ENCODE measurements at places on chromosomes 2 and 18.

DNA sequence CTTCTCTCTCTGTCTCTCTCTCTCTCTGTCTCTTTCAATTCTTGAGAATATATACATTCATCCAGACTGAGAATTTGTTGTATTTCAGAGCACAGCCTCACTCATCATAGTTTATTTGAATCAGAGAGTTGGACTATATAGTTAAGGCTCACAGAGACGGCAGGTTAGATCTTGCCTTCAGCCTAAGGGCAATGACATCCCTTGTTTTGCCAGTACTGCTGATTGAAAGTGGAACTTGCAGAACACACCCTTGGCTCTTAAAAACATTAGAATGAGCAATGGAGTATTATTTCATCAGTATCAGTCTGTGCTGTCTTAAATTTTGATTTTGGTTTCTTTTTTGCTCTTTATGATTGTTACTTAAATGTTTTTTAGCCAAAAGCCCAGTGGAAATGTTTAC is 62.0 kb upstream of the DSG1 start:
- no peak for DNase-seq

DNA sequence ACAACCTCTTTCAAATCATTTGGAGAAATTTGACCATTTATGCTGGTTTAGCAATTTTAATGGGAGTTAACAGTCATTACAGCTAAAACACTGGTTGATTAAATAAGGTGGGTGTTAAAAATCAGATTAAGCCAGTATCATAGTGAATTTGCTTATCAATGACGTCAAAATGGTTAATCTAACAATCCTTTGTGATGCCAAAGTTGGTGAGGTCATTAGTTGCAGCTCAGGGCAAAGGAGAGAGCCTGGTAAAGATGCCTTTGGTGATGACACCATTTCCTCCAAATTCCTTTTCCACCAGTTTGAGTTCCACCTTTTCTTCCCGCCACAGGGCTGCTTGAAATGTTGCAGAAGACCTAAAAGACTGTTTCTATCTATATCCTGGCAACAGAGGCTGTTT is 757.1 kb upstream of the PIK3C3 start:
- DNase-seq: no peak

- DNase-seq: no peak
Measured at GRCh38 chr18:76925501-76925900, 103.1 kb downstream of the ZNF236 start.

GRCh38 chr2:70553334-70553583 is 367 bp downstream of the TGFA start:
- no peak for DNase-seq

DNA sequence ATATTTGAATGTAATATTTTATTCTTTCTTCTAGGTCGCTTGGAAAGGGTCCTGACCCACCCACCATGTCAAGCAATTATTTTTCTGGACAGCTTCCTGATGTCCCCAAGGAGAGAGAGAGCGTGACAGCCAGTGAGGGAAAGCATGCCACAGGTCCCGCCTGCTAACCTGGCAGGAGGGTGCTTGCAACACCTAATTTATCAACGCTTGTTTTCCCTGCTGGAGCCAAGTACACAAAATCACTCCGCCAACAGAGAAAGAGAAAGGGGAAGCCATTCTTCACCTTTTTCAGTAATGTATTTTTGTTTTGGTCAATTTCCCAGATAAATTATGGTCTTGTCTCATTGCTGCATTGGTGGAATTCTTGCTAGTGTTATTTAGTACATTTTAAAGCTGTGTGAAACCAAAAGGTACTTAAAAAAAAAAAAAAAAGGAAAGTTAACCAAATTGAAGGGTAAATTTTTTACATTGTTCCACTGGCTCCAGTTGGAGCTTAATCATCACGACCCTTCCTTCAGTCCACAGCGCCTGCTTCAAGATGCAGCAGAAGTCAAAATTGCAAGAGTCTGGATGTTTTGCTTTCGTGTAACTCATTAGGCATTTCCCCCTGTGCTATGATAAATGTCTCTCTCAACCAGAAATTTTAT is 88.5 kb upstream of the COPS8 start:
- no peak for DNase-seq

DNA sequence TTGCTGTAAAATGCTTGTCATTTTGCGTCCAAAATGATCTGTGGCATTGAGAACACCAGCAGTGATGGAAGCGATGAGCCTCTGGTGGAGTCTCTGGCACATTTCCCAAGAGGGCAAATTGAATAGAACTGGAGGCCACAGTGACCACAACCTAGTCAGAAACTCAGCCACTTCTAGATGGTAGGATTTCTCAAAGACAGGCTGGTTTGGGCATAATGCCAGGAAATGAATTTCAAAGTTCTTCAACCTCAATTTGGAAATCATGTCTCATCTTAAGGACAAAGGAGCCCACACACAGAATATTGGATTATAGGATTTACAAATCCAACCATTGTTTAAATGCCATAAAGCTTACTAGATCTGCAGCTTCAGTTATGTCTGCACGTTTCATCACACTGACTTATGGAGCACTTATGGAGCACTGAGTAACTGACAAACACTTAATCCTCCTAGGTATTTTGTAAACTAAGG is 132.1 kb downstream of the COL6A3 start:
- no peak for DNase-seq

DNA sequence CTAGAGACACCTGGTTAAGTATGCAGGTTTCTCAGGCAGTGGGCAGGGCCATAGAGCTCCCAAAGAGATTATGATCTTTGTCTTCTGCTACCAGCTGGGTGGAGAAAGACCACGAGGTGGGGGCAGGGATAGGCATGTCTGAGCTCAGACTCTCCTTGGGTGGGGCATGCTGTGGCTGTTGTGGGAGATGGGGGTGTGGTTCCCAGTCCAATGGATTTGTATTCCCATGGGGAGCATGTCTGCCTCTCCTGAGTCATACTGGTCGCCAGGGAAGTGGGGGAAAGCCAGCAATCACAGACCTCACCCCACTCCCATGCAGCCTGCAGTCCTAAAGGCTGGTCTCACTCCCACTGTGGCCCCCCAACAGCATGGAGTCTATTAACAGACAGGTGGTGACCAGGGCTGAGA is 31.4 kb upstream of the RHOB start:
- DNase-seq: no peak

DNA sequence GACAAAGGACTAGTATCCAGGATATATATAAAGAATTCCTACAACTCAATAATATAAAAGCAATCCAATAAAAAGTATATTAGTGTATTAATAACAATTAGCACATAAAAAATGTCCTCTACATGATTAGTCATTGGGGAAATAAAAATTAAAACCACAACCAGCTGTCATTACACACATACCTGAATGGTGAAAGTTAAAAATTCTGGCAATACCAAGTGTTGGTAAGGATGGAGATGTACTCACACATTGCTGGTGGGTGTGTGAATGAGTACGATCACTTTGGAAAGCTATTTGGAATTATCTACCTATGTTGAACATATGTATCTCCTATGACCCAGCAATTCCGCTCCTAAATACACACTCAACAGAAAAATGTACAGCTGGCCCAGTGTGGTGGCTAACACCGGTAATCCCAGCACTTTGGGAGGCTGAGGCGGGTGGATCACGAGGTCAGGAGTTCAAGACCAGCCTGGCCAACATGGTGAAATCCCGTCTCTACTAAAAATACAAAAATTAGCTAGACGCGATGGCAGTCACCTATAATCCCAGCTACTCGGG is 14.3 kb upstream of the NOL10 start:
- DNase-seq: no peak

DNA sequence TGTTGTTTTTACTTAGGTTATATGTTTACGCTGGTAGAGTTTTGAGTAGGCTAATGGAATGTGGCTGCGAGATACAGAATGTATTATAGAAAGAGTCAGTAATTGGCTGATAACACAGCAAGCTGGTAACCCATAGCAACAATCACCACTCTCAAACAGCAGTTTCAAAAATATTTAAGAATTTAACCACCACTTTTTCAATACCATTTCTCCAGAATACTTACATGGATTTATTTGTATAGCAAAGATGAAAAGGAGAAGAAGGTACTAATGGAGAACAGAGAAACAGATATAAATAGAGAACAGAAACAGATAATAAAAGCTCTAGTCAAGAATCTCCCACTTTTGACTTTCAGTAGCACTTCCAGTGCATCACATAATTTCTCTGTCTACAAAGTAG is 188.3 kb upstream of the SLC39A10 start:
- no peak for DNase-seq

GRCh38 chr18:74645679-74646078 is 48.0 kb downstream of the ZNF407 start:
- no peak for DNase-seq

DNA sequence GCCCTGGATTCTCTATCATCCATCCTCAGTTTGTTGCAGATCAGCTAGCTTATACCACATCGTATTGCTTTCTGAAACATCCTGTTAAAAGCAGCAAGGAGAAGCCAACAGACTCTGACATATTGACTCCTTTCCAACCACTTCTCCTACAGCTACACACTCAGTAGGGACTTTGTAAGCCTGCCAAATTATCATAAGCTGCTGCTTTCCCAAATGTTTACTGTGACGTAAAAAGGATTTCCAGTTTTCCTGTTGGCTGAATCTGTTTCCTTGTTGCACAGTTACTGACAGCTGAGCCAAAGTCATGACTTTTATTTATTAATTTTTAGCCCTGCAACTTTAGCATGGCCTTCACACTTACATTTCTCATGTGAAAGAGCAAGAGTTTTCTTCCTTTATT is 294.3 kb downstream of the KCNJ3 start:
- DNase-seq: no peak

GRCh38 chr2:138084206-138084605 is 119.9 kb downstream of the HNMT start:
- DNase-seq: no peak

DNA sequence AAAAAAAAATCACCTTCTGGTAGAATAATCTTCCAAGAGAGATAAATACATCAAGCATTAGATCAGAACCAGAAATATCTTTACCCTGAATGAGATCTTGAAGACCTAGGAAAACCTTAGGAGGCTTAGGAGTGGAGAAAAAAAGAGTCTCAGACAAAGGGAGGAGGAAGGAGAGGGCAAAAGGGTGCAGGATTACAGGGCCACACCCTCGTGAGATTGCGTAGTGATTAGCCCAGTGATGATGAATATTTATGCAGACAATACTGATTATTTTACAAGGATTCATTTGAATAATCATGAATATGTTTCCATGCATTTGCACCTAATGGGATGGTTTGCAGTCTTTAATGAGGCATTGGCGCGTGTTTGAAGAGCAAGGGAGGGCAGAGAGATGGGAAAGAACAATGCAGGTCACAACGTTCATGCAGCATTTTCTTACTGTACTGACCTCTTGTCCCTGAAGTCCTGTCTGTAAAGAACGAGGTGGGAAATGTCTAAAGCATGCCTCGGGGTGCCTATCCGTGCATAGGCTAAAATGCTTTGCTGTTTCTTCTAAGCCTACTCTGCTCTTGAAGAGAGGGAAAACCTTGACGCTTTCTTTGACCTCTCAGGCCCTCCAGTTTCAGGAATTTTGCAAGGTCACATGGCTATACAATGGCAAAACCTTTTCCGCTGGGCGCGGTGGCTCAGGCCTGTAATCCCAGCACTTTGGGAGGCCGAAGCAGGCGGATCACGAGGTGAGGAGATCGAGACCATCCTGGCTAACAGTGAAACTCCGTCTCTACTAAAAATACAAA is 18.6 kb upstream of the ZNF532 start:
- no peak for DNase-seq

GRCh38 chr18:63553081-63553480 is 10.9 kb downstream of the SERPINB12 start:
- DNase-seq: no peak

GRCh38 chr2:223868005-223868404 is 30.6 kb upstream of the AP1S3 start:
- no peak for DNase-seq

GRCh38 chr18:48545757-48546321 is 7.0 kb downstream of the CTIF start:
- DNase-seq: no peak

DNA sequence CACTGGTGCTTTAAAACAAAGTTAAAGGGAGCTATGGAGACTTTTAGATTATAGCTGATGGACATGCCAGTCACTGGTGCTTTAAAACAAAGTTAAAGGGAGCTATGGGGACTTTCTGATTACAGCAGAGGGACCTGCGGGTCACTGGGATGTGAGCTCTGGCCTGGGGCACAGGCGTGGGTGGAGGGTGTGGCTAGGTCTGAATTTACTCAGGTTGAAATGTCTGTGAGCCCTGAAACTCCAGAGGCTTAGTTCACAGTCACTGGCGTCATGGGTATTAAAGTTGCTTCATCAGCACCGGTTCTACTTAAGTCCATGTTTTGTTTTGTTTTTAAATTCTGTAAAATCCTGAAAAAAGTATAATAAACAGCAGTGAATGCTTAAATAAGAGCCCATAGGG is 49.0 kb upstream of the TMEM18 start:
- DNase-seq: no peak

DNA sequence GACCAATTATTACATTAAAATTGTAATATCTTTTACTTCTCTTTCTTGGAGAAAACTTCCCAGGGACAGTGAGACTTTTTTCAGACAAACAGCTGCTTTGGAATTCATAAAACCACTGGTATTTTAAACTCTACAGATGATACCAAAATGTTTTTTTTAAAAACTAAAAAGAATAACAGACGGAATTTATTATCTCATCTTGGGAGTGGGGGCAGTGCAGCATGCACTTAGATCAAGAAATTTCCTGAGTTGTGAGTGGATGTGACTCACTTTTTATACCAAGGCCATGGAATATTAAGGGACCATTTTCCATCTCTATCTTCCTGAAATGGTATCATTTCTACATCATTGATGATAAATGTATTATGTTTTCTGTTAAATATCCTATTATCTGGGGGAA is 422.8 kb upstream of the HNRNPA3 start:
- no peak for DNase-seq

GRCh38 chr18:3985664-3986063 is 469.4 kb downstream of the DLGAP1 start:
- DNase-seq: no peak

DNA sequence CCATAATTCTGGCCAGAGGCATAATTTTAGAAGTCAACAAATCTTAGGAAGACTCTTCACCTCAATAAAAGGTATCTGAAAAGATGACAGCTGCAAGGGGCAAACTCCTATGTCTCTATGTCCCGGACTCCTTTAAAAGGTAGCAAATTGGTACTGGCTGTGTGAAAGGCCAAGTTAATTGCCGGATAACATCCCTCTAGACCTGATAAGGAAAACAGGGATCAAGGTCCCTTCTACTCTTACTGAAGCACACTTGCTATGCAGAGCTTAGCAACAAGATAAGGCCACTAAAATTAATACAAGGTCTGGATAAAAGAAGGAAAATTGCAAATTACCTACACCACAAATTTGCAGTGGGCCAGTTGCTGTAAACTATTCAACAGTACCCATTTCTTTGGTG is 141.0 kb upstream of the EPC2 start:
- no peak for DNase-seq

DNA sequence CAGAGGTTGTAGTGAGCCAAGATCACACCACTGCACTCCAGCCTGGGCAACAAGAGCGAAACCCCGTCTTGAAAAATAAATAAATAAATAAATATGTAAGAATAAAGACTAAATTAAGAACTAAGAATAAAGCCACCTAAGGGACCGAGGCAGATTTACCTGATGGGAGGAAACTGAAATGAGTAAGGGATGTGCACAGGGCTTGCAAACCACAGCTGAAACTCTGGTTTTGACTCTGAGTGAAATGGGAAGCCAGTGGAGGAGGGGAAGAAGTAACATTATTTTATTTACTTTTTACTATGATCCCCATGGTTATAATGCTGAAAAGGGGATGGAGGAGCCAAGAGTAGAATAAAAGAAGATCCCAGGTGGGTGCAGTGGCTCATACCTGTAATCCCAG is 107.3 kb downstream of the CABYR start:
- DNase-seq: no peak

- no peak for DNase-seq
Measured at GRCh38 chr2:46647041-46647440, 167.7 kb downstream of the TMEM247 start.
